ENCODE measurements at places on chromosomes 7 and 10.
A peak's percentile ranks its signal among the peaks of the same experiment; 100 is the strongest.

- DNase-seq, result no peak
Observed at GRCh38 chr7:29483219-29484104, 80.2 kb upstream of the PRR15 start.

GRCh38 chr10:63588436-63589167 is 67.4 kb downstream of the REEP3 start:
- DNase-seq, result no peak

GRCh38 chr10:36736311-36736710 is 389.1 kb upstream of the ANKRD30A start:
- no peak for DNase-seq

DNA sequence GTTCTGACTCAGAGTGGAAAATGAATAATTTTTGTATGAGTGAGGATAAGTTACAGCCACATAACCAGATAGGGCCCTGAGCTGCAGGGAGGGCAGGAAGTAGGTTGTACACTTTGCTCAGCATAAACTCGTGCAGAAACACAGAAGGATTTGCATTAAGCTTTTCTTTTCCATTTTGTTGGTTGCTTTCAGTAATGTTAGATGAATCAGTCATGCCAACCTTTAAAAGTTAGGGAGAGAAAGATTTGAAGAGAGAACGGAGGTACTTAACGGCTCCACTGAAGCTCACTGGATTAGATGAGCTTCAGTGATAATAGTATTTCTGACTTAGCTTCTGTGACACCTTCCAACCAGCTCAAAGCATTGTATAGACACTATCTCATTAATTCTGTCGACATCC is 348.1 kb downstream of the GATA3 start:
- DNase-seq, result no peak

DNA sequence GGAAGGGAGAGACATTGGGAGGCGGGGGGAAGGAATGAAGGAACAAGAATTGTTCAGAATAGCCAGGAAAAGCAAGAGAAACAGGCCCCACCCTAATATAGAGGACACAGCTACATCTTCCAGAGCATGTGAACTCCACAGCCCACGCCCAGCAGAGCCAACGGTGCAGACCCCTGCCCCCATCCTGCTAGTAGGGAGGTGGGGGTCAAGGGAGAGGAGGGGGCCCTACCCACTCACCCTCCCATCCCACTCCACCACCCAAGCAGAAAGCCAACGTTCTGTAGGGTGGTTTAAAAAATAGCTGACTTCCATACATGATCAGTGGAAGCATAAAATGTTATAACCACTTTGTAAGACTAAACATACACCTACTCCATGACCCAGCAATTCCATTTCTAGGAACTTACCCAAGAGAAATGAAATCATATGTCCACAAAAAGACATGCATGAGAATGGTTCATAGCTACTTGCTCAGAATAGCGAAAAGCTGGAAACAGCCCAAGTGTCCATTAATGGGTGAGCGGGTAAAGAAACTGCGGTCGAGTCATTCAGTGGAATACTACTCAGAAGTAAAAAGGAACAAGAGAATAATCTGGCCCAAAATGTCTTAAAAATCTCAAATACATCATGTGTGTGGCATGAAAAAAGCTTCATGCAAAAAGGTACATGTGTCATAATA is 31.8 kb downstream of the CTBP2 start:
- no peak for DNase-seq

DNA sequence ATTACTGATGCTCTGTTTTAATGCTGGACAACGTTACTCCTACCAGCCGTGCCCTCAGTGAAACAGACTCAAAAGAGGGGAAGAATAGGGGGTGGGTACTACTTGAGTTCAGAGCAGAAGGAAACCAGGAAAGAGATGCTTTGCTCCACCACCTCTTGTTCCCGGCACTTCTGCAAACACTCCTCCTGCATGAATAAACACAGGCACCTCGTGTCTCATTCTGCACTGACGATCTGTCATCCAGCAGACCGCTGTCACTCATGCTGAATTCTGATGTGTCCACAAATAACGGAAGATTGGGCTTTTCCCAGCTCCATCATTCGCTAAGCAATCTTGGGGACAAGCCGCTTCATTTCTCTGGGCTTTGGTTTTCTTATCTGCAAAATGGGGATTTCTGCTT is 26.7 kb downstream of the YWHAG start:
- DNase-seq, result no peak

GRCh38 chr7:2952316-2952715 is 91.4 kb downstream of the CARD11 start:
- DNase-seq, result no peak

GRCh38 chr10:77031531-77032187 is 605.9 kb downstream of the KCNMA1 start:
- DNase-seq, result no peak

GRCh38 chr7:45566386-45566785 is 7.8 kb upstream of the ADCY1 start:
- no peak for DNase-seq

GRCh38 chr10:79493806-79494205 is 18.5 kb upstream of the EIF5AL1 start:
- DNase-seq, result no peak

- no peak for DNase-seq
Observed at GRCh38 chr10:60958892-60959601, 15.1 kb upstream of the RHOBTB1 start.

GRCh38 chr10:127500127-127500526 is 49.0 kb upstream of the NPS start:
- no peak for DNase-seq

GRCh38 chr7:64869912-64870562 is 33.0 kb upstream of the ZNF273 start:
- no peak for DNase-seq

- no peak for DNase-seq
Observed at GRCh38 chr7:3732395-3733005, 431.4 kb downstream of the SDK1 start.

DNA sequence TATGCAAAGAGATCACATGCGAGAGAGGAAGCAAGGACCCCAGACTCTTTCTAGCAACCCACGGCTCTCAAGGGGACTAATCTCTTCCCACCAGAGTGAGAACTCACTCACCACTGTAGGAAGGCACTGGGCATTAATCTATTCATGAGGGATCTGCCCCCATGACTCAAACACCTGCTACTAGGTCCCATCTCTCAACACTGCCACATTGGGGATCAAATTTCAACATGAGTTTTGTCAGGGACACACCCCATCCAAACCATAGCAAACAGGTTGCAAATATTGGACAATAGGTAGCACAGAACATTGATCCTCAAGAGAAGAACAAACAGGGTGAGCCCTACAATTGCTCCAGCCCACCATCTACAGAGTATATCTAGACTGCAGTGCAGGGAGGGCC is 740.6 kb downstream of the LRMDA start:
- no peak for DNase-seq

DNA sequence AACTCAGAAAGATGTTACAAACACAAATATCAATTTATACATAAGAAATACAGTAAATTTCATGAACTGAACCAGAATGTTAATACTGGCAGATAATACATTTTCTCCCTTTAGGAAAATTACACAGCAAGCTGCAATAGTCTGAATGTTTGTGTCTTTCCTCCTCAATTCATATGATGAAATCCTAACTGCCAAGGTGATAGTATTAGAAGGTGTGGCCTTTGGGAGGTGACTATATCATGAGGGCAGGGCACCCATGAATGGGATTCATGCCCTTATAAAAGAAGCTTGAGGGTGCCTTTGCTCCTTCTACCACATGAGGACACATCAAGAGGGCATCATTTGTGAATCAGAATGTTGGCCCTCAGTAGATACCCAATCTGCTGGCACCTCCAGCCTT is 64.3 kb upstream of the GPR22 start:
- no peak for DNase-seq

- no peak for DNase-seq
Observed at GRCh38 chr7:140316165-140316661, 82.1 kb downstream of the SLC37A3 start.

GRCh38 chr7:148884049-148884298 is at the start of gene EZH2:
Gene EZH2, minus strand, starts transcription at chr7:148884291. Its CDS starts 36,993 bp downstream, at chr7:148847298.
- DNase-seq, result no peak

GRCh38 chr10:33760056-33760943 is 425.8 kb upstream of the NRP1 start:
- no peak for DNase-seq

GRCh38 chr7:149209518-149210269 is 14.3 kb downstream of the ZNF282 start:
- DNase-seq, result peak; percentile 45

DNA sequence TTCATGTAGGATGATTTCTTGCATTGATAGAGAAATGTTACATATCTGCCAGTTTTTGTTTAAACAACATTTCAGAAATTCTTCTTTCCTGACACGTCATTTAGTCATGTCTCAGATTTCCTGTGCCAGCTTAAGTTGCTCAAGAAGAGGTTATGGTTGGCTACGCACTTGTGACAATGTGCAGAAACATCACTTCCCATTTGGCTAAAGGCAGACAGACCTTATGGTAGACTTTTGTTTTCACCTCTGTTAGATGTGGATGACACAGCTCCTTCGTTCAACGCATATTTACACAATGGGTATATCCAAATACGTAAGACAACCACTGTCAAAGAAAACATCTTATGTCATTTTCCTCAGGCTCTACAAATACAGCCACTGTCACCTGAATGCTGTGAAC is 125.8 kb downstream of the DOCK4 start:
- DNase-seq, result no peak

- DNase-seq, result no peak
Observed at GRCh38 chr7:152869677-152870051, 110.1 kb downstream of the ACTR3B start.

- DNase-seq, result no peak
Observed at GRCh38 chr10:130169136-130169859, 33.1 kb downstream of the GLRX3 start.
